Activated T-helper 9 cell treated with anti-CD3 and anti-CD28 coated beads, Interleukin-2, amount 50 U/mL, for 16 hours (primary cell): ENCODE measurements at places on chromosomes 3 and 15.
A peak's percentile ranks its signal among the peaks of the same experiment; 100 is the strongest.

DNA sequence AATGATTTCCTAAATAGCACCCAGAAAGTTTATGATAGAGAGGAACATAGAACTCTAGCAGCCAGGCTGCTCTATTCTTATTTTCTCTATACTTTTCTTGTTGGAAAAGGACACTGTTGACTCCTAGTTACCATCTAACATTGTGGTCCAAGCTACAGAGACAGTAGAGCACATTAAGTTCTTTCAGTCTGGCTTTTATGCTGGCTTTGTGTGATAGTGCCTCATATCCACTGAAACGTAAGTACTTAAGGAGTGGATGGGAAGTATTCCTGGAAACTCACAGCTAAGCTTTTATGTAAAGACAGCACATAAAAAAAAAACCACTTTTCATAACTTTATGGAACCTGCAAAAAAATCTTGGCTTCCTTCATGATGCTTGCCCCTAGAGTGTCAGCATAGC, 480.1 kb upstream of the TPRG1 start:
- DNase-seq, result no peak

GRCh38 chr3:179840985-179841384, 188.1 kb downstream of the USP13 start:
- no peak for DNase-seq

DNA sequence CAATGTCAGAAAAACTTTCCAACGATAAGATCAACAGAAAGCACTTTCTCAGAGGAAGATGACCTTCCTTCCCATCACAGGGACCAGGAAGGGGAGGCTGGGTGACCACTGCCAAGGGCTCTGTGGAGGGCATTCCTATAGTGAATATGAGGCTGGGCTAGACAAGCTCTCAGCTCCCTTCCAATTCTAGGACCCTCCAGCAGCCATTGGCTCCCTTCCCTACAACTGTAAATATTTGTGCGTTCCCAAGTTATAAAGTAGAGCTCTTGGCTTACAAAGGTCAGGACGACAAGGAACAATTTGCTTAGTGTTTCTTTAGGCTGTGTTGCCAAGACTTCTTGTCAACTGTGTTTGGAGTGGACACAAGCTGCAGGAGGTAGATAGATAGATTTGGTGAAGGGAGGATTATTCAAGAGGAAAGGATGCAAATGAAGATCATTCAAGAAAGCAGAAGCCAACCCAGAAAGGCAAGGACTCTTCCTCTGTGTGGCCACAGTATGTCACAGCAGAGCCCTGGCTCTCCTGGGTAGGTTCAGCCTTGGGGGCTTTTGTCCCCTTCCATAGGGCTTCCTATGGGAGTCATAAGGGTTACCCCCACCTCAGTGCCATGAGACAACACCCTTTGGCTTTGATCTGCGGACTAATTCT, 223.6 kb upstream of the TLE3 start:
- no peak for DNase-seq

- DNase-seq, result no peak
These were observed 151.1 kb downstream of the SQOR start for GRCh38 chr15:45785897-45786296.

GRCh38 chr3:39911465-39912309, 102.3 kb downstream of the MYRIP start:
- DNase-seq, result no peak

DNA sequence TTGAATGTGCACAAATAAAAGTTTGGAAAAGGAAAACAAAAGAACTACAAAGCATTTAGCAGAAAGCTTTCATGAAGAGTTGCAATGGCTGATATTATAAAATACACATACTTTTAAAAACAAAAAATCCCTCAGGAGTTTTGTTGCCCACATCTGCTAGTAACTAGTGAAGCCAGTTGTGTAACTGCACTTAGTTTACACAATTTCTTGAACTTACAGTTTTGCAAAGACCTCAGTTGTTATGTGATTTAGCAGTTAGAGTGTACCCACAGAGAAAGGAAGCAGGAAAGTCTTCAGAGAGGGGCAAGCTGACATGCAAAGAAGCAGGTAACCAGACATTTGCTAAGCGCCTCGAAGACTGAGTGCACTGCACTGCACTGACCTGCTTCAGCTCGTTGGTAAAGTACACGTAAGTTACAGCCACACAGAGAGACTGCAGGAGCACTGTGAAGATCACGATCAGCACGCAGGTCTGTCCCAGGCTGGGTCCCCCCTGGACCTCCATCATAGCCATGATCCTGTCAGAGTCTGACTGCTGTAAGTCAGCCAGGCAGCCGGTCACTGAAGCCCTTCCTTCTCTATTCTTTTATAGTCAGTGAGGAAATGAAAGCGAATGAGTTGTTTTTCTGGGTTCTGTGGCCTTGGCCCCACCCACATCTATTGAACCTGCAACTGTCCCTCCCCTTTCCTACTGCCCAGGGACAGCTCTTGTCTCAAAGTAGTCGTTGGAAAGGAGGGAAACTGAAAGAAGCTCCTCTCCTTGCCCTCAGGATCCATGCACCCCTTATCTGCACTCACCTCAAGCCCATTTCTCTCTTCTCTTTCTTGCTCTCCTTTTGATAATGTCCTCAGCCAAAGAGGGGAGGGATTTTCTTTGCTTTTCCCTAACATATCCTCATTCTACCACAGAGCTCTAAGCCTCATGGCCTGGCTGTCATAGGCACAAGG, at the start of gene TNFSF10:
Gene TNFSF10, minus strand, starts transcription at position 560 of the 948 bp plus-strand sequence. Its CDS starts 46 bp downstream, at position 514.
- peak; percentile 46 for DNase-seq

DNA sequence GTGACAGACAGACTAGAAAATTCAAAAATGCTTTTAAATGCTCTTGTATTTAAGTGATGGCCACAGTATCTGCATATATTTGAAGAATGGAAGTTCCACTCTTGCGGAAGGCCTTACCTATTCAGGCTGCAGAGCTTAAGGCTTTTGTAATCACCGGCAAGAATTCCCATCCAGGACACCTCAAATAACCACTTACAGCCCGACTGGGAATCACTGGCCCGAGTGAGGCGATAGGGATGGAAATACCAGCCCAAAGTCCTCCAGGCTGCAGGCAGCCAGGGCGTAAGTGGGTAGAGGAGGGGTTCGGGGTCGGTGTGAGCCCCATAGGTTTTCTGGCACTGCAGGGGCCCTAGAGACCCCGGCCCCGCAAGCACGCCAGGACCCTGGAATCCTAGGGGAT, 9.5 kb downstream of the CMTM7 start:
- DNase-seq, result no peak

GRCh38 chr3:18301781-18302180, 123.4 kb downstream of the SATB1 start:
- DNase-seq, result no peak

- DNase-seq, result no peak
These were observed 31.5 kb downstream of the MRPS11 start for GRCh38 chr15:88498996-88499395.

DNA sequence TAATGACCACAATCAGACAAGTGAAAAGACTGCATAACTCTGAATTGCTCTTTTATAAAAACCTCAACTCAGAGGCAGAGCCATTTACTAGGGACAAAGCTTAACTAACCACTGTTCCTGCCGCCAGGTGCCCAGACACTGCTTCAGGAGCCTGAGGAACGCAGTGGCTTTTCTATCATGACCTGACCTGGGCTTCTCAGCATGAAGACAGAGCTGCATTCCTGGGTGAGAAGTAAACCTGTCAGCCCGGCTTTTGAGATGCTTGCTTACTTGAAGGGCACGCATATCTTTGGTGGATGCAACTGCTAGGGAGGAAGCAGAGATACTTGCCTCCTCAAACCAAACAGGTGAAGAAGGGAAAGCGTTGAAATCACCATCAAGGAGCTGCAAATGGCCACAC, 7.9 kb downstream of the LRRC31 start:
- DNase-seq, result no peak

DNA sequence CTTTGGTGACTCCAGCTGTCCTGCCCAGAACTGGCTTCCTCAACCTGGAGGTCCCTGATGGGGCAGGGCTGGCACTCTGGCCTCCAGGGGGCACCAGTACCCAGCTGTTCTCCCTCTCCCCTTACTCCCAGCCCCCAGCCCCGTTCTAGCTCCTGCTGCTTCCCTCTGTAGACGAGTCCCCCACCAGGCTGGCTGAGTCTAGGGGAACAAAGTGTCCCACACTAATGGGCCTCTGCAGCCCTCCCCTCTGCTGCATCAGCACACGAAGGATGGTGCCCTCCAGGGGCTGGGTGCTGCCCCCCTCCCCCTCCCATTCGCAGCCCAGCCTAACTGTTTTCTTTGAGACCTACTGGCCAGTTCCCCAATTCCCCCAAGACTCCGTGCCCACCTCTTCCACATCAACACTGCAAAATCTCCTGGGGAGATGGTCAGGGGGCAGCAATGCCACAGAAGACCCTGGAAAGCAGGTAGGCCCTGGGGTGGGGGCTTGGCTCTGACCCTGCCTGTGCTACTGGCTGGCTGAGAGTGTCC, 4.2 kb downstream of the RHCG start:
- no peak for DNase-seq

DNA sequence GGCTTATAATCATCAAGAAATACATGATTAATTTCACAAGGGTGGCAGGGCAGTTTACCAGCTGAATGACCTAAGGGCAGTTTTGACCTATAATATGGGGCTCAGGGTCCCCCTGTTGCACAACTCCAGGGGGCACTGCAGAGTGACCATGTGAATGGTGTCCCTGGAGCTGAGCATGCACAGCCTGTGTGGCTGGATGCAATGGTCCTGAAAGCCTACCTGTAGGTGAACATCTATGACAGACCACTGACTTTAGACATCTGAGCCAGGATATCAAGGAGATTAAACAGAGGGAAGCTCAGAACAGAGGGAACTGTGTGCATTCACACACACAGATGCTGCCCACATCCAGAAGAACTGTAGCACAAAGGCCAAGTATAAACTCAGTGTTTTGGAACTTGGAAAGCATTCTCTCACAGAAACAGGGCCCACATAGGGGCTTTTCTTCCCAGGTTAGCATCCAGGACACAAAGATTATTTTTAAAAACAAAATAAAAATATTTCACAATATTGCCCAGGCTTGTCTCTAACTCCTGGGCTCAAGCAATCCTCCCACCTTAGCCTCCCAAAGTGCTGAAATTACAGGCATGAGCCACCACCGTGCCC, 7.8 kb upstream of the SLC6A11 start:
- DNase-seq, result no peak

GRCh38 chr3:153163756-153164550, 1.9 kb downstream of the RAP2B start:
- DNase-seq, result no peak

GRCh38 chr15:54304321-54304720, 326.1 kb downstream of the UNC13C start:
- DNase-seq, result no peak

DNA sequence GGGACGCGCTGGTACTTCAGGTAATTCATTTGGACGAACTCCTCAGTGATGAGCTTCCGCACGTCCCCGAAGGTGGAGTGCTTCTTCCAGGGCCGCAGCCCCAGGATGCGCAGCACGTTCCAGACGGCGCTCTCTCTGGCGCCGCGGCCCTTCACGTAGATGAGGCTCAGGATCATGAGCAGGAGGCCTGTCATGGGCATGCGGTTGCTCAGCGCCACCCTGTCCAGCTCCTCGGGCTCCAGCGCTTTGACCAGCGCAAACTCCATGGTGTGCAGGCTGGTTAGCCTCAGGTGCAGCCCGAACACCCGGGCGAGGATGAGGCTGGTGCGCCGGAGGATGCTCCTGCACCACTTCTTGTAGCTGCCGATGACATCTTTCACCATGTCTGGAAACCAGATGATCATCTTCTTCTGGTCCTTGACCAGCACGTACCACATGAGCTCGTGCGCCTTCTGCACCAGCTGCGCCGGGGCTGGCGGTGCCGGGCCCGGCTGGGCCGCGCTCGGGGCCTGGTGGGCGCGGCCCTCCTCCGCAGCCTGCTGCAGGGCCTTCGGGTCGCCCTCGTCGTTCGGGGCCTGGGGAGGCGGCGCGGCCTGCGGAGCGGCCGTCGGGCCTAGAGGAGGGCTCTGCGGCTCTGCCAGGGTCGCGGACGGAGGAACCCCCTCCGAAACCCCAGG, 501 bp downstream of the NDN start:
- no peak for DNase-seq

DNA sequence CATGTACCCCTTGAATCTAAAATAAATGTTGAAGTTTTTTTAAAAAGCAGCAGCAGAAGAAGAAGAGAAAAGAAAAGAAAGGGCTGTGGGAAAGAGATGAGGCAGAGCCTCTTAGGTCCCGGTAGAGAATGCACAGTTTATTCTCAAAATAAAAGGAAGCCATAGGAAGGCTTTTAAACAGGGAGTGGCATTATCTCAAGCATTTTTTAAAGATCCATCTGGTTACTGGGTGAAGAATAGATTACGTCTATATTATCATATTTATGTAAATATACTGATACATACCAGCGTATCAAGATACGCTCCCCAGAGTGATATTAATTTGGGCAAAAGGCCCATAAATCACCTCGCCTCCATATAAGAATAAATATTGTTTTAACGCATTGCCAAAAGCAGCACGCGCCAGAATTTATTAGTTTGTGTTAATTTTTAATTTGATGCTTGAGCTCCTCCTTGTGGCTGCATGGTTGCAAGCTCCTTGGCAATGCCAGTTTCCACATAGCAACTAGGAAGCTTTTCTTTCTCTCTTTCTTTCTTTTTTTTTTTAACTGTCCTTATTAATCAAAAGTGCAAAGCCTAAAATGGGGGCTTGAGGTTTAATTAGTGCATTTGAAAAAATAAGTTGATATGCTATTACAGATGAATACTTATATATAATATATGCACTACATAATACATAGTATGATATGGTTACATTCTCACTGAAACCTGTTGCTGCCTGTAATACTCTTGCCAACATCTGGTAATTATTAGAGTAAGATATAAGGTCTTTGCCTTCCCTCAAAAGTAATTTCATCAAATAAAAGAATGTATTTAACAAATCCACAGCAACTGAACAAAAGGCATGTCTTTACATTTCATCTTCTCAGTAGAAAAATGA, 242.8 kb upstream of the UBE2E2 start:
- DNase-seq, result no peak

DNA sequence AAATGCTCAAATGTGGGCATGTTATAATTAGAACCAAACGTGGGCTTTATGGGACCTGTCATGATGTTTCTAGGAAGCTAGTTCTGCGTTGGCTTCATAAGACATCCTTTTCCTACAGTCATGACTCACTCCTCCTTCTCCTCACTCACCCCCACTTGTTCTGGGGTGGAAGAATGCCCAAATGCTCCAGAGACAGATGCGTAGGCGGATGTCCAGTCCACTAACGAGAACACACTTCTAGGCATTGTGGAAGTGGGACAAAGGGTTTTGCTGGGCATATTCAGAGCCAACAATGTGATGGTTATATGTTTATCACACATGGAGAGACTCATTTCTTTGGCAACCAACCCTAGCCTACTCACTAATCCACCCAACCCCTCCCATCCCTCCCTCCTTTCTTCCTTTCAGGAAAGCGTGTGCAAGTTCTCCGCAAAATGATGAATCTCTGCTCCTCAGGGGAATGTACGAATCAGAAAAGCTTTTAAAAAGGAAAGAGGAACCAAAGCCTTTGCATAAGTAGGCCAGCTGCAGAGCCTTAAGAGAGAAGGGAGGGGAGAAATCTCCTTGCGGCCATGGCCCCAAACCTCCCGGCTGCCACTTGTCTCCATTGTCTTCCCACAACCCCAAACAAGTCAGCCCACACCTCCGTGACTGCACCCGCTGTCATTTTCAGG, 123.0 kb upstream of the SPRED1 start:
- no peak for DNase-seq

GRCh38 chr15:29759596-29759995, 62.7 kb downstream of the TJP1 start:
- no peak for DNase-seq
